ENCODE measurements at places on chromosomes 4 and X.

GRCh38 chr4:141853091-141853764, 216.8 kb downstream of the IL15 start:
- DNase-seq: peak; percentile 44

GRCh38 chr4:151700566-151701316, 60.1 kb downstream of the GATB start:
- no peak for DNase-seq

DNA sequence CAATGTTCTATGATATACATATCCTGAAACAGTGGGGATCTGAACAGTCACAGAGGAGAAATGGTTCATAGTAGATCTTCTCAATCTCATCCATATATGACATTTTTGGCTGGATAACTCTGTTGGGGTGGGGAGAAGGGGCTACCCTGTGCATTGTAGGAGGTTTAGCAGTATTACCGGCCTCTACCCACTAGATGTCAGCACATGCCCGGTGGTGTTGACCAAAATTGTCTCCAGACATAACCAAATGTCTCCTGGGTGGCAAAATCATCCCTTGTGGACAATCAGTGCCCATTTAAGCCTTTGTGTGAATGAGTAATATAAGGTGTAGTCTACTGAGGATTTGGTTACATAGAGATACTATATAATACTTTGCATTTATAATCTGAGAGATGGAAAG, 89.9 kb downstream of the PLS3 start:
- DNase-seq: peak; percentile 40

- DNase-seq: no peak
These were observed 275.8 kb downstream of the PTTG2 start for GRCh38 chr4:38236003-38236402.

GRCh38 chr4:75496406-75496805, 17.8 kb downstream of the RCHY1 start:
- no peak for DNase-seq

GRCh38 chrX:152884171-152884570, 13.7 kb upstream of the ZNF185 start:
- DNase-seq: no peak

GRCh38 chrX:5431823-5432222, 796.8 kb downstream of the NLGN4X start:
- no peak for DNase-seq

GRCh38 chr4:114257501-114257900, 278.1 kb upstream of the ARSJ start:
- DNase-seq: no peak

GRCh38 chrX:40570346-40571093, 10.2 kb upstream of the ATP6AP2 start:
- no peak for DNase-seq

- no peak for DNase-seq
These were observed 329.4 kb downstream of the NAF1 start for GRCh38 chr4:162837241-162837640.

- DNase-seq: no peak
These were observed 94.5 kb upstream of the IQCM start for GRCh38 chr4:149910177-149910576.

GRCh38 chrX:118554511-118554910, 58.9 kb downstream of the DOCK11 start:
- no peak for DNase-seq
